Epithelial cell of prostate (primary cell): ENCODE measurements at places on chromosomes 16 and 17.

DNA sequence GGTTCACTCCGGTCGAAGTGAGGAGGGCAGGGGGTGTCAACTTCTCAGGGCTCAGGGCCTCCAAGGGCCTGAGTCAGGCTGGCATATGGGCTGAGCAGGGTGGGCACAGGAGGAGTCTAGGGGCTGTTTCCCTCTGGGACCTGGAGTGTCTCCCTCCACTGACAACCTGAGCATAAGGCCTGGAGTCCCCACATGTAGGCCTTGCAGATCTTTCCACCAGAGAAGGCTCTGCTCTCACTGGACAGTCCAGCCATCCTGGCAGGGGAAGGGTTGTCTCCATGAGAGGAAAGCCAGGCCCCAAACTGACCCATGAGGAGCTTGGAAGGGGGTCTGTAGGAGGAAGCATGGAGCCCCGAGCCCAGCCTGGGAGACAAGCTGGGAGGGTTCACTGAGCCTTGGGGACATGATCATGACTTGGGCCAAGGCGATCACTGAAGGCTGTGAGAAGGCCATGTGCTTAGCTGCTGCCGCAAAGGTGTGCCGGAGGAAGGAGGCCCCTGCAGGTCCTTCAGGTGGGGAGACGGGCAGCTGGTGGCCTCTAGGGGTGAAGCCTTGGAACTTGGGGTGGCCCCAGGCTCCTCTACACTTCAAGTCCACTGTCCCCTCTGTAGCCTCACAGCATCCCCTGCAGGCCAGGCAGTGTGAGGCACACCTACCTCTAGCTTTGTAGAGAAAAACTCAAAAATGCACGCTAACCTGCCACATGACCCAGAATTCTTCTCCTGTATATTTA is 9.9 kb downstream of the CMTM2 start:
- no peak for DNase-seq

DNA sequence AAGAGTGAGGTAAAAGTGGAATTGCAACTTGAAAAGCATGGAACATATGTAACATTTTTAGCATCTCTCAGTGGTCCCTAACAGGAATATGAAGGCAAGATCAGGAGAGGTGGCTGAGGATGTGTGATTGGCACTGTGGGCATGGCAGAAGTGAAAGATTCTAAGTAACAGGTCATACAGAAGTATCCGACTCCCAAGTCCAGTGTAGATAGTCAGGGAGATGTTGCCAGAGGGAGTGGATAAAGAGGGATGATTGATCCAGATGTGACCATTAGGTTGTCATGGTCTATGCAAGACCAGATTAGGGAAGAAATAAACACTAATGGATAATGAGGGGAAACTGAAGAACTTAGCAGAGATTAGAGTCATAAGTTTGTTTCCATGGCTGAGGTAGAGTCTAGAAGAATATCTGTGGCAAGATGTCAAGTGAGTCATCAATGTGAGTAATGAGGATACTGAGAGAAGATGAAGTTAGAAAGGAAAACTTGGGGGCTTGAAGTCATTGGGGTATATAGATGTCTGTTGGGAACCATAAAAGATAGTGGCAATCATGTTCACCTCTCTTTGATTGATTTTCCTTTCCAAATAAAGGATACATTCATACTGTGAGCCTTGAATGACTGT is 23.9 kb upstream of the CAPNS2 start:
- no peak for DNase-seq

DNA sequence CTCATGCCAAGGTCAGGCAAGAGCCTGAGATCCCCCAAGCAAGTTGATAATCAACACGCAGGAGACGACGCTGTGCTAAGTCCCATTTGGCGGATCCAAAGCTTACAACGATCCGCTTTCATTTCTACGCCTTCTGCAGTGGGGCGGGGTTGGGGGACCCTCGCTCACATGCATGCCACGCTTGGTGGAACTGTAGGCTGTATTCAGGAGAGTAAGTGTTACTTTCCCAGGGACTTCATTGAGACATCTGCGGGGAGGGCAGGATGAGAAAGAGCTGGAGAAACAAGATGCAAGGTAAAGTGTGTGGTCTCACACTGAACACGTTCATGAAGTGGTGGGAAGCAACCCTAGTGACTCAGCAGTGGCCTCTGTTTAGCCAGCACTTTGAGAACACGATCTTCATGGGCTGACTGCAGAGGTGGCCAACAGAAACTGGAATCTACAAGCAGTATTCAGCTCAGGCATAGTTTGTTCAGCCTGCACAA is 100.5 kb downstream of the XYLT1 start:
- DNase-seq, result no peak

- DNase-seq, result no peak
Observed at GRCh38 chr16:69930117-69930776, 20.9 kb upstream of the CLEC18A start.

- no peak for DNase-seq
Observed at GRCh38 chr17:34883106-34884000, 77.9 kb downstream of the CCT6B start.

GRCh38 chr17:78019367-78019975 is 61.0 kb downstream of the TNRC6C start:
- DNase-seq, result no peak

DNA sequence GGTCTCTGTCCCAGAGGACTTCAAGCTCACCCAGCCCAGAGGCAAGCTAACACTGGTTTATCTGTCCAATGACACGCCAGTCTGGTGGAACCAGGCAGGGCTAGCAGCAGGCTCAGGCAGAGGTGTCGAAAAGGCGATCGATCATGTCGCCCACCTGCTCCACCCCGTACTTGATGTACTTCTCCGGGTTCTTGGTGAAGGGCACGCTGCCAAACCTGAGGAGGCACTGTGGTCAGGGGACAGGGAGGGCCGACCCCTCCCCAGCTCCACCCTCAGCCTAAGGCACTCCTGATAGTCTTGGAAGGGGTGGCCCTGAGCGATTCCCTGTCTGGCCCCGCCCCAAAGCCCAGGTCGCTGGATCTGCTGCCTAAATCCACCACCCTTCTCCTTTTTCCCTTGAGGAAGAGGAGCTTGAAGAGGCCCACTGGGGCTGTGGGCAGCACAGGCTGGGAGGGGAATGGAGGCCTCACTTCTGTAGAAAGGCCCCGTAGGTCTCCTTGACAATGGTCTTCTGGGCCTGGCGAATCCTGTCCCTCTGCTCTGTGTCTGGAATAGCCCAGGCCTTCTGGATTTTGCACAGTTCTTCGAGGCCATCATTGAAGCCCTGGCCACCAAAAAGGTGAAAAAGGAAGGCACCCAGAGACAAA is 4.7 kb downstream of the ZACN start:
- DNase-seq, result no peak

DNA sequence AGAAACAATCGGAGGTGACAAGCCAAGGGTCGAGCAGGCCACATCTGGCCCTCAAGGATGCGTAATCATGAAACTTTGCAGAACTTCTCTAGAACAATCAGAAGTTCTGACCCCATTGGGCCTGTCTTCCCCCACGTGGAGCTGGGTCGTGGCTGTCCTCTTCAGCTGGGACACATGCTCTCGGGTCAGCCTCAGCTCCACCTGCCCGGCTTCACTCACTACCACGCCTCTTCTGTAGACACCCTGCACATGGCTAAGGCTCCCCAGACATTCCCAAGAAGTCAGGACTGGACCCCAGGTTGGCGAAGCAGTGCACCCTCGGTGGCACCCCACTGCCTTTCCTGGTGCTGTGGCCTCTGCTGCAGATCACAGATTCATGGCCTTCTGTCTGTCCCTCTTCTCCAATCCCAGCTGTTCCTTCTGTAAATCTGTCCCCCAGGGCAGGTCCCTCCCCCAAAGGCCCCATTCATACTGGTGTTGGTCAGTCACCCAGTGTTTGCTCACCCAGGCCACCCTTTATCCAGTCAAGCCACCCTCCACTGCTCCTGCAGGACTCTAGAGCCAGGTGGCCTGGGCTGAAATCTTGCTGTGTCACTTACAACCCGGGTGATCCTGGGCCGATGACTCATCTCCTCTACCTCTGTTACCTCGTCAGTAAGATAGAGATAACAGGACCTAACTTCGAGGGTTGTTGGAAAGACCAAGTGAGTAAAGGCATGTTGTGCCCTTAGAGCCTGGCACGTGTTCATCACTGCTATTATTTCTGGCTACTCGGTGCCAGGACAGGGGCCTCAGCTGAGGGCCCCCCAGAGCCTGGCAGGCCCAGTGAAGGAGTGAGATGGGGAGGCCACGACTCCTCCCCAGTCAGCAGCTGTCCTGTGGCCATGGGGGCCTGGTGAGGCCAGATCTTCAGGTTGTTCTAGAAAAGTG is 1.4 kb upstream of the SLC5A11 start:
- no peak for DNase-seq

DNA sequence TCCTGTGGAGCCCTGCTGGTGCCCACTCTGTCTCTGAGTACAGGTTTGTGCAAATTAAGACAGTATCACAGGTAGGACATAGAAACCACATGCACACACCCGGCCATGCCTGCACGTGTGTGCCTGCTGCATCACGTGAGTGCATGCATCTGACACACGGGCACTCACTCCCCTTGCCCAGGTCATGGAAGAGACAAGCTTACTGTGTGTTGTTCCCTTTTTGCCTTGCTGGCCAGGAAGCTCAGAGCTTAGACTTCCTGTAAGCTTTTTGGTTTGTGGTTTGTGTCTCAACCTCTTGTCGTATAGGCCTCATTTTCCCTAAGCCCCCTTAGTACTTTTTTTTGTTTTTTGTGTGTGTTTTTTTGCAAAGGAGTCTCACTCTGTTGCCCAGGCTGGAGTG is 25.0 kb downstream of the ZNF469 start:
- DNase-seq, result no peak

DNA sequence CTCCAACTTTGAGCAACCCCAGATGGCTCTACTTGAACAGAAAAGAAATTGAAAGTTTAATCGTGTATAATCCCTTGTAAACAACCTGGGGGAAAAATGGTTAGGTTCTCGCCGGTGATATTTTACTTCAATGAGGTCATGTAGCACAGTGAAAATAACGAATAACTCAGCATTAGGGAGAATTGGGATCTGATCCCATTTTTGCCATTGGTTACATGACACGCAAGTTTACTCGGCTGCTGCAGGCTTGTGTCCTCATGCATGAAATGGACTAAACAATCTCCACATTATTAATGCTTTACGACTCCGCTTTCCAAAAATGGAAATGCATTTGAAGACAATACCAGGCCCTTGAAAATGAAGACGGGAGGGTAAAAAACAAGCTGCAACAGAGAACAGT is 45.5 kb upstream of the LRRC37A3 start:
- DNase-seq, result no peak

GRCh38 chr17:62024866-62025265 is 40.2 kb downstream of the MED13 start:
- DNase-seq, result no peak

- DNase-seq, result no peak
Observed at GRCh38 chr17:30326809-30327208, 7.0 kb downstream of the TMIGD1 start.

DNA sequence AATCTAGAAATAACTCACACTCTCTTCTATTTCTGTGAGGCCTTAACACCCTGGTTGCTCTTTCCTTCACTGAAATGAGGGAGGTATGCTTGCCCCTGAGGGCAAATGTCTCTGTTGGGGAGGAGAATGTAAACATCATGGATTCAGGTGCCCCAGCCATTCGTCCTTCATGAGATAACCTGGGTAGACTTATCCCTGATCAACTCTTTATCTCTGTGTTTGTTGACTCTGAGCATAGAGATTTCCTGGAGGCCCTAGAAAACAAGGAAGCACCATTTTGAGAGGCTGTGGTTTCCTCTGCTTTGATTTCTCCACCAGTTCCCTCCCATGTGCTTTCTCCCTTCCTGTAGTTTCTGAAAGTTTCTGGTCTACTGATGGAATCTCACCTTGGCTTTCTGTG is 77.3 kb downstream of the PHKB start:
- no peak for DNase-seq

GRCh38 chr16:74111456-74111982 is 185.1 kb upstream of the PSMD7 start:
- DNase-seq, result no peak

DNA sequence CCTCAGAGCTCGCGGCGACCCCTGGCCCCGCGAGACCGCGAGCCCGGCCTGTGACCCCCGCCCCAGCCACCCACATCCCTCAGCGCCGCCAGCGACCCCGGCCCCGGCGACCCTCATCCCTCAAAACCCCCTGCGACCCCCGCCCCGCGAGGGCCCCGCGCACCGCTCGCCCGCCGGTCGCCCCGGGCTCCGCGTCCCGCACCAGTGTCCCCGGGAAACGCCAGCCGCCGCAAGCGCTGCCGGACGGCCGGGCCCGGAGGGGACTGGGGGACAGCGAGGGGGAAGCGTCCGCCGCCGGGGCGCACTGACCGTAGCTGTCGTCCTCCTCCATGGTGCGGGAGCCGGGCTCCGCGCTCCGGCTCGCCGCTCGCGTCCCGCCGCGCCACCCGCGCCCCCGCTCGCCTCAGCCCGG is at the start of gene CYTH1:
Gene CYTH1 (minus strand): TSS at position 381 of the 412 bp plus-strand sequence. CDS start 50 bp downstream, at position 331.
- DNase-seq, result no peak

DNA sequence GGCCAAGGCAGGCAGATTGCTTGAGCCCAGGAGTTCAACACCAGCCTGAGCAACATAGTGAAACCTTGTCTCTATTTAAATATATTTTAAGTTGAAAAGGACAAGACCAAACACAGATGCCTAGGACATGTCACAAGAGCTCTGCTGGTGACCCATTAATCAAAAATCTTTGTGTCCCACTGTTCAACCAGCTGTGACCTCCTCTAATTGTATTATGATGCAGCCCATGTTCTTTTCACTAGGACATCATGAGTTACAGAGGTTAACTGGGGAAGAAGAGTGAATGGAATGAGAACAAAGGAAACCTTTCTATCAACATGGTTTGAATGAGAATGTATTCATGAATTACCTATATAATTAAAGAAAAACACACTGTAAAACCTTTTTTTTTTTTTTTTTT is 7.0 kb downstream of the EFTUD2 start:
- no peak for DNase-seq

GRCh38 chr16:57348327-57348726 is 10.3 kb upstream of the CCL22 start:
- no peak for DNase-seq

GRCh38 chr17:37123386-37123785 is 174.6 kb downstream of the AATF start:
- no peak for DNase-seq

DNA sequence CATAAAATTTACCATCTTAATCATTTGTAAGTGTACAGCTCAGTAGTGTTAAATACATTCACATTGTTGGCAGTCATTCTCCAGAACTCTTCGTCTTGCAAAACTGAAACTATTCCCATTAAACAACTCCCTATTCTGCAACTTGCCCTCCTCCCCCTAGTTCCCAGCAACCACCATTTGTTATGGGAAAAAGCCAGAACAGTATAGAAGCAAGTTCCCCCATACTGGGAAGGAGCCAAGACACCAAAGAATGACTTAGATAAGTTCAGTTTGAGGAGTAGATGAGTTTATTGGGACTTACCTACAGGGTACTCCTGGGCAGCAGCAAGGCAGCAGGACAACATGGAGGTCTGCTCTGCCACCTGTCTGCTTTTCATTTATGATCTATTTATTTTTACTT is 39.3 kb upstream of the TEKT1 start:
- no peak for DNase-seq

- DNase-seq, result no peak
Observed at GRCh38 chr17:73317513-73318426, 6.0 kb upstream of the CDC42EP4 start.
